Activated naive CD4-positive, alpha-beta T cell (primary cell): ENCODE measurements at places on chromosomes 2 and 18.

GRCh38 chr2:198213253-198213652 is 408.9 kb downstream of the PLCL1 start:
- DNase-seq: no peak

- DNase-seq: no peak
Measured at GRCh38 chr18:76188097-76188496, 306.9 kb downstream of the ZNF516 start.

DNA sequence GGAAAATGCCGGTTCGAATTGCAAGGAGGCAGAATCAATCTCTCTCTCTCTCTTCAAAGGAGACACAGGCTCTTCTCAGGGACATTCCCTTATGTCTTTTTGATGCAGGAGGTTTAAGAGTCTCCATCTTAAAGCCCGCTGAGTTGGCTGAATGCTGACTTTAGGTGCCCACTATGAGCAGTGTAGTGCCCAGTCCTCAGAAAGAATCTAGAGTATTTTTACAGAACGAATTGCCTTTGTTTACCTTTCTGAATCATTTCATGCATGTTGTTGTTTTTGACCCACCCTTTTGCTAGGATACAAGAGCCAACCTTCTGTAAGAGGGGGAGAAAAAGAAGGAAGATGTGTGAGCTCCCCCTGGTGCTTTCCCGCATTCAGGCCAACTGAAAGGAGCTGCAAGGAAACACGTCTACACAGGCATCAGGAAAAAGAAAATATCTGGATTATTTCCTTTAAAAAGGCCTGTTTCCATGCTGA is 193.5 kb upstream of the TCF4 start:
- DNase-seq: no peak

DNA sequence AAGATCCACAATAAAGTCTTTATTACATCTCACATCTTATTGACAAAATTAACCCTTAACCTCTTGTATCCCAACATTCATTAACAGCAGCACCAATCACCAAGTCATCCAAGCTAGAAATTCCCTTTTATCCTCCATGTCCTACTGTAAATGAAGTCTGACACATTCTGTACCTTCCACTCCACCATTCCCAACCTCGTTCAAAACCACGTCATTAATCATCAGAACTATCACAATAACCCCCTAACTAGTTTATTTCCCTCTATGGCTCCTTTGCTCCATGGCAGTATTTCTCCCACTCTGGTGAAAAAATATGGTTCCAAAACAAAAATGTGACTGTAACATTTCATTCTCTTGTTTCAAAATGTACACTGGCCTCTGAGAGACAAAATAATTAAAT is 1626.2 kb downstream of the LRP1B start:
- DNase-seq: no peak

- no peak for DNase-seq
Measured at GRCh38 chr2:164449706-164450105, 171.6 kb downstream of the GRB14 start.
